ENCODE measurements at places on chromosomes 16 and 17. TPM values are rescaled to one million over a fixed set of nuclear protein-coding genes. Genes with fewer than 3 reads are reported as not detected.

The RMI2 gene
- 32.2 TPM for total RNA-seq

The PAQR4 gene
- 29.4 TPM for total RNA-seq

The ZNF174 gene
- 16.8 TPM for total RNA-seq

The BAHCC1 gene
- total RNA-seq, result 18.2 TPM

The PRSS53 gene
- 0.78 TPM for total RNA-seq

The KRT17 gene
- 1.2 TPM for total RNA-seq

The ABCA9 gene
- not detected for total RNA-seq

The CTF1 gene
- total RNA-seq, result 0.23 TPM

The KRTAP16-1 gene
- not detected for total RNA-seq

The P2RX1 gene
- not detected for total RNA-seq

The HS3ST6 gene
- 3.2 TPM for total RNA-seq

All from A549 treated with CpdA at 1 μM for 4 hours (cell line).